Stimulated activated CD4-positive, alpha-beta T cell treated with anti-CD3 and anti-CD28 coated beads, Interleukin-15, amount 100 ng/mL, for 1 hour (primary cell): ENCODE measurements at places on chromosomes 2 and 18.

DNA sequence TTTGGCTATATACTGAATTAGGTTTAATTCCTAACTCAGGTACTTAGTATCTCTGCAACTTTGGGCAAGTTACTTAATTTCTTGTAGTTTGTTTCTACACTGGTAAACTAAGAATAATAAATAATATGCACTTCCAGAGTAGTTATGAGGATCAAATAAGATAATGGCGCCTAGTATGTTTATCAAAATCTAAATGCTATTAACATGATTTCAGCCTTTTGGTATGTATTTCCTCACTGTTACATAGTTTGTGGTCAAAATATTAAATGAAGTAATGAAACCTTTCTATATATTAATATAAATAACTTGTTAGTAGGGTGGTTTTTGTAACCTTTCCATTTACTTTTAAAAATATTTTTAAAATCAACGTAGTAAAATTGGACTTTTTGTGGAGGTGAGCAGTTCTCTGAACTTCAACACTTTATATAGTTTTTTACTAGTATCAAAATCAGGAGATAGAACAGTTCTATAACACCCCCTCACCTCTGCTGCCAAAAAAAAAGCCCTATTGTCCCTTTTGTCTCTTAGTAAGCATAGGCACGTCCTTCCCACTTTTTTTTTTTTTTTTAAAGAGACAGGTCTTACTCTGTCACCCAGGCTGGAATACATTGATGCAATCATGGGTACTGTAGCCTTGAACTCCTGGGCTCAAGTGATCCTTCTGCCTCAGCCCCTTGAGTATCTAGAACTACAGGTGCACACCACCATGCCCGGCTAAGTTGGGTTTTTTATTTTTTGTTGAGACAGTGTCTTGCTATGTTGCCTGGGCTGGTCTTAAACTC lies 44.8 kb downstream of the RAB3GAP1 start:
- no peak for DNase-seq

- DNase-seq, result no peak
Observed at GRCh38 chr2:190641469-190641868, 7.4 kb upstream of the NAB1 start.

- no peak for DNase-seq
Observed at GRCh38 chr2:200330351-200331060, 24.0 kb downstream of the SPATS2L start.

GRCh38 chr2:201135386-201135785 lies 19.4 kb downstream of the CFLAR start:
- DNase-seq, result no peak

DNA sequence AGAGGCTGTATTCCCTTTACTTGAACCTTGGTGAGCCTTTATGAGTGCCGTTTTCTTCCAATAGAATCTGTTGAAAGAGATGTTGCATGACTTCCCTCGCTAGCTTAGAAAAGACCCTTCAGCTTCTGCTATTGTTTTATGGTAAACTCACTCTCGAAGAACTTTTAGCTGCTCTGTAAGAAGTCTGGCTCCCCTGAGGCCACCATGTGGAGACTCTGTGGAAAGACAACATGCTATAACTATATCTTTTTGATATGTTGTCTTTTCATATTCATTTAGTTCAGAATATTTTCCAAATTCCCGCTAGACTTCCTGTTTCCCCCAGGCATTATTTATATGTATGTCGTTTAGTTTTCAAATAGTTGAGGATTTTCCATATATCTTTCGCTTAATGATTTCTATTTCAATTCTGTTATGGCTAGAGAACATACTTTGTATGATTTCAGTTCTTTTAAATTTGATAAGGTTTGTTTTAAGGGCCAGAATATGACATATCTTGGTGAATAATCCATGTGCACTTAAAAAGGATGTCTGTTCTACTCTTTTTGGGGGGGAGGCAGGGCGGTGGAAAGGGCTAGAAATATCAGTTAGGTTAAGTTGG lies 64.1 kb downstream of the PTPN4 start:
- DNase-seq, result no peak

DNA sequence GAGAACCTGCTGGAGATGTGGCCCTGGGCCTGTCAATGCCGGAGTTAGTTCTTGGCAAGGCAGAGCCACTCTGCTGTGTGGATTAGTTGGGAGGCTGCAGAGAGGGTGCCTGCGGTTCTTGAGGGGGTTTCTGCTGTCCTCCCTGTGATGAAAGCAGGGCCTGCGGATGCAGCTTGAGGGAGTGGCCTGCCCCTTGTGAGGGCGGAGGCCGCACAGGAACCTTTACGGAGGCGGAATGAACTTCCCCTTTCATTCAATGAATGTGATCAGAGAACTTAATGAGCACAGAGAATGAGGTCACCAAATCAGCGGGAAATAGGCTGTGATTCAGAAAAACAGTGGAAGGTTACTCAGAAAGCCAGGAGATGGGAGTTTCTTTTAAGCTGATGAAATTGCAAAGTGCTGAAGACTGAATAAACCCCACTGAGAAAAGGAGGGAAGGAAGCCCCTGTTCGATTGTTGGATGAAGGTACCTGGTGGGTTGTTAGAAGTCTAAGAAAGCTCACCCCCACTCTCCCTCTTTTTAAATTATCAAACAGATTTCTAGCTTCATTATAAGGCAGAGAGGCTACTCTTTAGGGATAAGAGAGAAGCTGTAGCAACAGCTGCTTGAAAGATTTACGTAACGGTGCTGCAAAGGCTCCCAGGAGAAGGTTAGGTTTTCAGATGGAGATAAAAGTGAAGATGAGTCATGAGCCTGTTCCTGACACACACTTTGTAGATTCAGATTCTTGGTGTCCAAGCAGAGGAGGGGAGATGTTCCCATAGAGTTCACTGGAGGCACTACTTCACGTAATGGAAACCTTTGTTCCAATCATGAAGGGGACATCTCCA lies 47.4 kb downstream of the VWA3B start:
- DNase-seq, result peak; percentile 3

GRCh38 chr18:59787998-59788790 lies 91.0 kb upstream of the CCBE1 start:
- DNase-seq, result no peak

DNA sequence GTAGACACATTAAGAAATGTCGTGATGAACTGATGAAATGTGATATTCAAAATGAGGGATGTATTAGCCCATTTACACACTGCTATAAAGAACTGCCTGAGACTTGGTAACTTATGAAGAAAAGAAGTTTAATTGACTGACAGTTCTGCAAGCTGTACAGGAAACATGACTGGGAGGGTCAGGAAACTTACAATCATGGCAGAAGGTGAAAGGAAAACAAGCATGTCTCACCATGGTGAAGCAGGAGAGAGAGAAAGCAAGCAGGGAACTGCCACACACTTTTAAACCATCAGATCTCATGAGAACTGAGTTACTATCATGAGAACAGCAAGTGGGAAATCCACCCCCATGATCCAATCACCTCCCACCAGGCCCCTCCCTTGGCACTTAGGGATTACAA lies 1010.8 kb upstream of the CELF4 start:
- no peak for DNase-seq

DNA sequence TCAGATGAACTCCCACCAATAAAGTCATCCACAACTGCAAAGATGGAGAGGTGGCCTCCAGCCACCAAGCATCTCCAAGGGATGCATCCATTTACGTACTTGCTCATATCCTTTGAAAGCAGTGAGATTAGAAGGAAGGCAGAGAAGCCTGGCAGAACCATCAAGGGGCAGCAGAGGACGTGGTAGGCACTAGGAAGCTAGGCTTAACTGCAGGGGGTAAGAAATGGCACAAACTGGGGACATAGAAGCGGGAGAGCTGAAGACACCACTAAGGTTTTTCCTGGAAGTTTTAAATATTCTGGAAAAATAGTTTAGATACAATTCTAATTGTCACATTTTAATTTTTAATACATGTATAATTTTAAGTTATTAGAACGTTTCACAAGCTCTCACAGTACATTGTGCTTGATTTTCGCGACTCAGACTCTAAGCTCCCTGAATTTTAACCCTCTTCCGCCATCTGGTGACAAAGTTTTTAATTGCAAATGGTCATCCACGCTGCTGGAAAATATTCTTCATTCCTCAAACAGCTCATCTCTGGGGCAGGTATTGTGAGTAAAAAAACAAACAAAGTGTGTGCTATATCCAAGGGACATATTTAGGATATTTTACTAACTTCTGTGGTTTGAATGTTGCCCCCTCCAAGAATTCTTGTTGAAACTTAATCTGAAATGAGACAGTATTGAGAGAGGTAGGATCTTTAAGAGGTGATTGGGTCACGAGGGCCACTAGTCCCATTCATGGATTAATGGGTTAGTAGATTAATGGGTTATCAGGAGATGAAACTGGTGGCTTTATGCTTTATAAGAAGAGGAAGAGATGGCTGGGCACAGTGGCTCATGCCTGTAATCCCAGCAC lies 1.6 kb upstream of the PSTPIP2 start:
- no peak for DNase-seq

GRCh38 chr2:126954831-126955230 lies 56.1 kb downstream of the TEX51 start:
- no peak for DNase-seq

- DNase-seq, result no peak
Observed at GRCh38 chr2:3100386-3100785, 277.2 kb downstream of the EIPR1 start.

- no peak for DNase-seq
Observed at GRCh38 chr2:43438342-43438741, 157.5 kb downstream of the THADA start.

DNA sequence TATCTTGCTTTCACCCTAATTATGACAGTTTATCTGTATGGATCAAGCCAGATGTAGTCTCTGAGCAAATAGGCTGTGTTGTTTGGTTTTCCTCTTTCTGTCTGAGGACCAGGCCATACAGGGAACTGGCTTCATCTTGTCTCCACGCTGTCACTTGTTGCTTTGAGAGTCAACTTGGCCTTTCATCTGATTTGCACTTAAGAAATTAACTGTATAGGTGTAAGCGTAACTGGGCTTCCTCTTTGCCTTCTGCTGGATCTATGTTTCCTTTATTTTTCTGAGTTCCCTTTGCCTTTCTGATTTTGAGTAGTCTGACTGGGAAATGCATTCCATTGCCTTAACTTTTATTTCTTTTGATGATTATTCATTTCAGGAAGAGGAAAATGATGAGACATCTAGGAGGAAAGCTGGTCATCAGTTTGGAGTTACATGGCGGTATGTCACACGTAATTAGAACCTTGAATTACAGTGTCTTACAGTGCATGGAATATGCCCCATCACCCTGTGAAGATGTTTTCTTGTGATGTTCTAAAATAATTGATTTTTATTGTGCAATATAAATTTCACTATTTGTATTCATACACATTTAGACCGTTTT lies 17.4 kb downstream of the PTCD3 start:
- DNase-seq, result no peak

DNA sequence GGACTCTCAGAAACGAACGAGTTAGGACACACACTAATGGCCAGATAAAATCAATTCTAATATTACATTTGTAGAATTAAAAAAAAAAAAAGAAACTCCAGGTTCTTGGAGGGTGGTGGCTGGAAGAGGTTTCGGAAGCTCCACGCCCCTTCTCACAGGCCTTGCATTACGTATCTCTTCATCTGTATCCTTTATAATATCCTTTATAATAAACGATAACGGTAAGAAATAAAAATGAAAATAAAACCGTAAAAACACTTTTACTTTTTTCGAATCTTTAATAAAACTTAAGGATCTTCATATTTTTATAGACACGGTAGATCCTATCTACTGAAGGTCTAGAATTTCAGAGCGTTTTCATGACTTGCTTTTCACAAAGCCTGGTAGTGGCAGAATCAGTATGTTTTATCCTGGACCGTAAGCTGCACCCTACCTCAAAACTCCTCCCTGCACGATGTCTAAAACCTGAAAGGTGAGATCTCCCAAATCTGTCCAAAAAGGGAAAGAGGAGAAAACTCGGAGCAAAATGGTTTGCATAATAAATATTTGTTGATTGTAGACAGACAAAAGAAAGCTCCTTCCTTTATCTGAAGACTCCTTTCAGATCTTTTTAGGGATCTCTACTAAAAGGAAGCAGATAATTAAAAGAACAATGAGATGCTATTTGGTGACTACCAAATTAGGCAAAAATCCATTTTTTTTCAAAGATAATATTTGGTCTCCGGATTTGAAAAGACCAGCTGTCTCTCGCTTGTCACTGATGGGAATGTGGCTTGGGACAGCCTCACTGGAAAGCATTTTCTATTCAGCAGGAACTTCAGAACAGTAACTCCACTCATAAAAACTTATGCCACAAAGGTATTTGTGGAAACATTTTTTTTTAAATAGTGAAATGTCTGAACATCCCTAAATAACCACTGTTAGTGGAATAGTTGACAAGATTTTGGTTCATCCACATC lies 2.0 kb upstream of the CXCR4 start:
- no peak for DNase-seq

DNA sequence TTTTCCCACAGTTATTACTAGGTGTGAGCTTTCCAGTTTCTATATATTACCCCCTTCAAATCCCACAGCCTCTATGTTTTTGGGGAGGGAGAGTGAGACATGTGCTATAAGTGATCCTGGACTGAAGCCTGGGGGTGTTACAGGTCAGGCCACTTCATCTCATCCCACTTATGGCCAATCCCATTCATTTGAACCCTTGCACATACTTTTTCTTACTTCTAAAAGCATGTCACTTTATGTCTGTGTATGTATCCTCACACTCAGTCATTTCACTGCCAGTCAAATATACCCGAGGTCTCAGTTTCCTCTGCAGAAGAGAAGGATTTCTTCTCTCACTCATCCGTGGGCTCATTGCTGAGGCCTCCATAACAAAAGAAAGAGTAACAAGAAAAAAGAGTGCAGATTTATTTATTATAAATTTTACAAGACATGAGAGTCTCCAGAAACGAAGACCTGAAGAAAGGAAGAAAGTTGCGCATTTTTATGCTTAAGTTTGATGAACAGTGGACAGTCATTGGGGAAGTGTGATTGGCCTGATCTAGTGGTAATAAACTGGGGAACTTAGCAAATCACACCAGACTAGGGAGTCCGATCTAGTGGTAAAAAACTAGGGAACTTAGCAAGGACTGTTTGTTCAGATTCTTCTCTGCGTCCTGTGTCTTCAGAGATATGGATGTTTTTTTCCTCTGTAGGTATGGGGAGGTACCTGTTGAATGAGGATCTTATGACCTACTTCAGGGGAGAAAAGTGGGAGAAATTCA lies 52.1 kb downstream of the ICOS start:
- DNase-seq, result no peak

- DNase-seq, result no peak
Observed at GRCh38 chr2:82998781-82999180, 1460.3 kb downstream of the SUCLG1 start.

DNA sequence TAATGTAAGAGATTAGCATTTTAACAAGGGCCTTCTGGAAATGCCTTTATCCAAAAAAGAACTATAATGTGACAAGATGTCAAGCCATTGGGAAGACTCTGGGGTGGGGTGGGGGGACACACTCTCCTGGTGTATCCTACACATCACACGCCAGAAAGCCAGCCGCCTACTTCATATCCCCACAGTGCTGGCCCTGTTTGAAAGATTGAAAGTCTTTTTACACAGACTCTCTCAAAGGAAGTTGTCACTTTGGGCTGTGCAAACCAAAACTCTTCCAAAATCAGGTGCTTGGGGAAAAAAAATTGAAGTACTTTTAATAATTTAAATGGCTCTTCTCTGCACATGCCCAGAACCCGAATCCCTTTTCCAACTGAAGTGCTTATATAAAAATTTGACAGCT lies 666.7 kb downstream of the BCL11A start:
- no peak for DNase-seq

GRCh38 chr2:16012029-16012596 lies 71.8 kb downstream of the MYCN start:
- DNase-seq, result no peak

- DNase-seq, result no peak
Observed at GRCh38 chr2:208541989-208542464, 135.4 kb downstream of the PTH2R start.
